ENCODE measurements at places on chromosomes 7 and 10.
A peak's percentile ranks its signal among the peaks of the same experiment; 100 is the strongest.

GRCh38 chr10:46080886-46081285 is 34.8 kb upstream of the MSMB start:
- no peak for DNase-seq

GRCh38 chr10:3848005-3848774 is 63.2 kb upstream of the KLF6 start:
- no peak for DNase-seq

DNA sequence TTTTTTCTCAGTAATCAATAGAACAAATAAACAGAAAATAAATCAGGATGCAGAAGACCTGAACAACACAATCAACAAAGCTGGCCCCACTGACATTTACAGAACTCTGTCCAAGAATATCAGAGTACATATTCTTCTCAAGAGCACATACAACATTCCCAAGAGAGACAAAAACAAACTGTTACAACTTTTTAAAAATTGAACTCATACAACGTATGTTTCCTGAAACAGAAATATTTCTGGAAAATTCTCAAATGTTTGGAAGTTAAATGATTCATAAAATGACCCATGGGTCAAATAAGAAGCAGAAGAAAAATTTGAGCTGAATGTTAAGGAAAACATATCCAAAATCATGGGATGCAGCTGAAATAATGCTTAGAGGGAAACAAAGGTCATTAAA is 93.9 kb upstream of the VIPR2 start:
- DNase-seq: no peak

GRCh38 chr10:127996586-127996985 is 89.7 kb downstream of the PTPRE start:
- no peak for DNase-seq

DNA sequence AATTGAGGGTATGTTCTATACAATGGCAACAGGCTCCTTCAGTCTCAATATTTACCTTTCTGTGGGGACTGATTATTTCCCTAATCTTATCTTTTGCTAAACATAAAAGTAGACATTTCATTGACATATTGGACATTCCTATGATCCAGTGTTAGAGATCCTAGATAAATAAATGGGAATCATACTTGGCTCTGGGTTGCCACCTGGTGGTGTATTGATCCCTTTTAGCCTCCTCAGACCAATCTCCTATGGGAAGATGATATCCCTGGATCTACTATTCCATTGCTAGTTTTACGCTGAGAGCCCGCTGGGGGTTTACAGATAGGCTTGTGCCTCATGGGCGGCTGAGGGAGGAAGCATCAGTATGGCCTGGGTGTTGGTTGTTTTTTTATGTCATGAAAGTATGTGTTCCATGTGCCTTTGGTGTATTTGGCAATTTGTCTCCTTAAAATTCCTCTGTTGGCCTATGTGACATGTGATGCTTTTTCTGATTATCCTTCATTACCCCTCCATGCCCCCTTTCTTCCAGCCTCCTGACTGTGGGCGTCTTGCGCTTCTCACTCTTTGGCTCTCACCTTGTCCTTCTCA is 18.8 kb downstream of the CELF2 start:
- DNase-seq: no peak

DNA sequence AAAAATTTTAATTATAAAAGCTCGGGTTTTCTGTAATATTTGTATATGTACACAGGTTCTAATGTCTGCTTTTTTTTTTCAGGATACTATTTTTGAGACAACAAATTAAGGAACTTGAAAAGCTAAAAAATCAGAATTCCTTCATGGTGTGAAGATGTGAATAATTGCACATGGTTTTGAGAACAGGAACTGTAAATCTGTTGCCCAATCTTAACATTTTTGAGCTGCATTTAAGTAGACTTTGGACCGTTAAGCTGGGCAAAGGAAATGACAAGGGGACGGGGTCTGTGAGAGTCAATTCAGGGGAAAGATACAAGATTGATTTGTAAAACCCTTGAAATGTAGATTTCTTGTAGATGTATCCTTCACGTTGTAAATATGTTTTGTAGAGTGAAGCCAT is 57.9 kb upstream of the BAMBI start:
- DNase-seq: no peak

DNA sequence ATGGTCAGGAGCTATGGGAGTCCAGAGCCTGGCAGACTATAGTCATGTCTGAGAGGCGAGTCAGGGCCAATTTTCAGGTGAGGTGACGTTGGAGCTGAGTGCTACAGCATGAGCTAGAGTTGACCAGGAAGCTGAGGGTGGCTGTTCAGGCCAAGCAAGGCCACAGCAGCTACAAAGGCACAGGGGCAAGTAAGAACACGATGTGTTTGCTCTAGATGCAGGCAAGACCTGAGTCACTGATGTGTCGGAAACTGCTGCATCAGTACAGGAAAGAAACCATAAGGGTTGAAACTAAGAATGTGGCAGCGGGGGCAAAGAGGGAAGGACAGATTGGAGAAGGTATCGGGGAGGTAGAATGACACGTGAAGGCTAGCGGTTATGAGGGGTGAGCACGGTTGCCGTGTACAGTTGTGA is 11.8 kb upstream of the RRP12 start:
- no peak for DNase-seq

- peak; percentile 16 for DNase-seq
Observed at GRCh38 chr10:78594559-78595268, 474.1 kb upstream of the ZMIZ1 start.
